ENCODE measurements at places on chromosomes 16 and 17. TPM values are rescaled to one million over a fixed set of nuclear protein-coding genes. Genes with fewer than 3 reads are reported as not detected.
A peak's percentile ranks its signal among the peaks of the same experiment; 100 is the strongest.

GRCh38 chr17:14813649-14814370 is 451.3 kb downstream of the PMP22 start:
- DNase-seq: no peak

DNA sequence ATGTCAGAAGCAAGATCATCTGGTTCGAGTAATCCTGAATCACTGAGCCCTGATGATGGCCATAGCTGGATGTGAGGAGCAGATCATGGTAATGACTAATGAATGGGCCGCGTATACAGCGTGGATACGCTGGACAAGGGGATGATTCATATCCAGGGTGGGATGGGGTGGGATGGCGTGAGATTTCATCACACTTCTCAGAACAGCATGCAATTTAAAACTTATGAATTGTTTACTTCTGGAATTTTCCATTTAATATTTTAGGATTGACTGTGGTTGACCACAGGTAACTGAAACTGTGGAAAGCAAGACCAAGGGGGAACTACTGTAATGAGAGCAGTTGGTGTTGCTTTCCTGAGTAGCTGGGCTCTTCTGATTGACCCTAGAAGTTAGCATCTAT is 225.5 kb downstream of the STX8 start:
- DNase-seq: no peak

GRCh38 chr17:40551091-40551878 is 14.0 kb downstream of the CCR7 start:
- peak; percentile 93 for DNase-seq

DNA sequence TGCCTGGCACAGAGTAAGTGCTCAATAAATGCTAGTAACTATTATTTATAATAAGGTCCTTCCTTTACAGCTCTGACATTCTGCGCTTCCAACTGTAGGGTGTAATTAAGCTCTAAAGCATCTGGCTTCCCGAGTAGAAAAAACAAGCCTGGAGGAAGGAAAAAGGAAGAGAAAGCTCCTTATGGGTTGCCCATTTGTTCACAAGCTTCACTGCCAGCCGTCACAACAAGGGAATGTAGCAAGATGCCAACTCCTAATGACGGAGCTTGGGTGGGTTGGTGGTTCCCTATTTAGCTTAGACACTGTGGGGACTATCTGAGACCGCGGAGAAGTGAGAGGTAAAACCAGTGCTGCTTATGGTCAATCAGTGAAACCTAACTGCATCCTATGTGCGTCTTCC is 7.3 kb upstream of the RPRML start:
- no peak for DNase-seq

KRTAP9-4 gene
- not detected for total RNA-seq

DNA sequence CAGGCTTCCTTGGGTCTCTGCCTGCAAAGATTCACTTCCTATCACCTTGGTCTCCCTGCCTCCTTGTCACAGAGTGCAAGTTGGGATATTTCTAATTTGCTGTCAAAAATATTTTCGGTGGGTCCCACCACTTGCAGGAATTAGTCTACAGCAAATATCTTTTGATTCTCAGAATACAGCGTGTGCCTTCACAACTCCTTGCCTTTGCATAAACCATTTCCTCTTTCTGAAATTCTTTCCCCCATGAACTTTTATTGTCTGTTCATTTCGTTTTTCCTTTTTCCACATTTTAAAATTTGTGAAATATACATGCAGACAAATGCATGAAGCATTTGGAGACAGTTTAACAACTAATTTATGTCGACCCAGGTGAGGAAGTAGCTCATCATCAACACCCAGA is 60.0 kb downstream of the HS3ST3B1 start:
- DNase-seq: no peak

ATP2A1 gene
- 0.48 TPM for total RNA-seq

GCGR gene
- total RNA-seq: not detected

TOX3 gene
- total RNA-seq: not detected
